WTC11 (cell line): ENCODE measurements at places on chromosomes 7 and 10.
A peak's percentile ranks its signal among the peaks of the same experiment; 100 is the strongest.

DNA sequence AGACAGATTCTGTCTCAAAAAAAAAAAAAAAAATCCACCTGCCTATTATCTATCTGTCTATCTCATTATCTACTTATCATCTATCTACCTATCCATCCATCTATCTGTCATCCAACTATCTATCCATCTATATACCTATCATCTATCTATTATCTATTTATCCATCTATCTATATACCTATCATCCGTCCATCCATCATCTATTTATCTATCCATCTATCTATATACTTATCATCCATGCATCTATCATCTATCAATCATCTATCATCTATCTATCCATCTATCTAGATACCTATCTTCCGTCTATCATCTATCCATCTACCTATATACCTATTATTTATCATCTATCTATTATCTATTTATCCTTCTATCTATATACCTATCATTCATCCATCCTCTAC, 16.5 kb upstream of the TPST1 start:
- DNase-seq, result no peak
- H3K4me1 ChIP-seq, result no peaks in the 10 kb centered on the region
- H3K4me3 ChIP-seq, result no peak overlapping the region
- peaks cover 2% of the 10 kb centered on the region; the same call in 1 of the 2 replicates for H3K27me3 ChIP-seq
- peaks cover 3% of the 10 kb centered on the region; the same call in 1 of the 2 replicates for H3K36me3 ChIP-seq

DNA sequence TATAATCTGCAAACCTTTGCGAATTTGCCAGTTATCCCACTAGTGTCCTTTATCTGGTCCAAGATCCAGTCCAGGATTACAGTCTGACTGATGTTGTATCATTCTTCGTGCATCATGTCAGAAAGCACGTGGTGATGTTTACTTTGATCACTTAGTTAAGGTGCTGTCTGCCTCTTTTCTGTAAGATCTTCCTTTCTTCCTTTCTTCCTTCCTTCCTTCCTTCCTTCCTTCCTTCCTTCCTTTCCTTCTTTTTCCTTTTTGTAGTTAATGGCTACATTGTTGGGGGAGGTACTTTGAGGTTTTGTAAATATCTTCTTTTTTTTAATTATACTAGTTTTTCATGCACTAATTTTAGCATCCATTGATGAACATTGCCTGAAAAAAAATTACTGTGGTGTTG, 80.3 kb downstream of the LCOR start:
- H3K36me3 ChIP-seq, result peaks cover 13% of the 10 kb centered on the region
- peaks cover 9% of the 10 kb centered on the region for H3K4me1 ChIP-seq
- no peak for DNase-seq
- no peak overlapping the region for H3K4me3 ChIP-seq

- H3K4me3 ChIP-seq, result no peak overlapping the region
- no peak for DNase-seq
- no peaks in the 10 kb centered on the region for H3K27me3 ChIP-seq
Observed at GRCh38 chr7:73999664-74000435, 28.1 kb upstream of the ELN start.

DNA sequence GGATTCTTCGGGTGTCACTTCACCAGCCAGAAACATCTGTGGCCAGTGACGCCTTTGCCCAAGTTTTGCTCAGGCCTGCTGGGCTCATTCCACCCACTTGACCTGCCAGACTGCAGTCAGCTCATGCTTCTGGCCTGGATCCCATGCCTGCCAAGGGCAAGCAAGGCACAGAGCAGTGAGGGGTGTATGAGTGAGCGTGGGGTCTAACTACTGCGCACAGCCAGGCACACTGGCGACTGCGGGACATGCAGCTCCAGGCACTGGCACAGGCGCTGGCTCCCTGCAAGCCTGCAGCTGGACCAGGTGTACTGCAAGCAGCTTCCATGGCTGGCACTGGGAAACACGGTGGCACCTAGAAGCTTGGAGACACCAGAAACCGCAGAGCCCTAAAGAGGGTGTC, 80.1 kb downstream of the MTERF1 start:
- H3K36me3 ChIP-seq, result no peaks in the 10 kb centered on the region
- H3K27ac ChIP-seq, result no peak overlapping the region
- H3K4me3 ChIP-seq, result no peak overlapping the region
- H3K27me3 ChIP-seq, result no peaks in the 10 kb centered on the region
- DNase-seq, result peak; percentile 12

DNA sequence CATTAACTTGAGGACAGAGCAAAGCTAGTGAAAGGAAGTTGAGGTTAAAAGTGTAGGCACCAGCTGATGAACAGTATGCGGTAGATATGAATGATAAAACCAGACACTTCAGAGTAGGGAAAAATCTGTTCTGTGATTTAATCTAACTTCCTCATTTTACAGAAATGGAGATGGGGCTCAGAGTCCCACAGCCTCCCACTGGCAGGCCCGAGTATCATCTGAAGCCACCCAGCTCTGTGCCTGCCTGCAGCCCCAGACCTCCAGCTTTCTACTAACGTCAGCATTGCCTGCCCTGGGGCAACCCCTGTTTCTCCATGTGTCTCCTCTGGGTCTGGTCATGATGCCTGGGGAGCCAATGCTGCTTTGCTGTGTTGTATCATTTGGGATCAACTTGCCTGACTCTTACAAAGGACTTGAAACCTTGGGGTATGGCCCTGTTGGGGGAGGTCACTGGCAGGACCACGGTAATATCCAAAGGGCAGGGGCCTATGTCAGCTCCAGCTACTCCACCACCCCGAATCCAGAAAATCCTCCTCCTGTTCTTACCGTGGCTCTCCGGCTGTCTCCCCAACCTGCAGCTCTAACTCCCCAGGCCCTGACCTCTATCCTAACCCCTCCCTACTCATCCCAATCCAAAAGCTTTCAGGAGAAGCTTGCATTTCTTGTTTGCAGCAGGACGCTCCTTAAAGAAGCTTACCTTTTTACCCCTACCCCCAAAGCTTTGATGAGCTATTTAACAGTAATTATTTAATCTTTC, 56.2 kb upstream of the NPY start:
- no peak overlapping the region for H3K27ac ChIP-seq
- peaks cover 7% of the 10 kb centered on the region; the same call in 1 of the 2 replicates for H3K27me3 ChIP-seq
- peaks cover 20% of the 10 kb centered on the region for H3K4me1 ChIP-seq
- no peak for DNase-seq
- no peak overlapping the region for H3K4me3 ChIP-seq

GRCh38 chr10:4720463-4720862, 105.5 kb upstream of the AKR1E2 start:
- no peaks in the 10 kb centered on the region for H3K36me3 ChIP-seq
- peaks cover 7% of the 10 kb centered on the region; the same call in 1 of the 2 replicates for H3K4me1 ChIP-seq
- DNase-seq, result no peak
- no peaks in the 10 kb centered on the region for H3K27me3 ChIP-seq

DNA sequence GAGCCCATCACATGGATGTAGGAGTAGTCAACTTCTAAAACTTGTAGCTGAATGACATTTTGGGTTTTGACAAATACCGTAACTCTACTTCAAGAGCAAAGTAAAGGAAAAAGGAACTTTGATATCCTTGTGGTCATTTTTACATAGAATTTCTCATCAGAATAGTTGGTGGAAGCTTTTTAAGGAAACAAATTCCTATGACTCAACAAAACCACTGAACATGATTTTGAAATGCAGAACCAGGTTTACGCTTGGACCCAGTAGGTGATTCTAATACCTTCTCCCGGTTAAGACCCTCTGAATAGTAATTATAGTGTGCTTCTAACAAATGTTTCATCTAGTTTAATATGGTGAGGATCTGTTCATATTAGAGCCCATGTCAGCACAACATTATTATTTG, 307.8 kb downstream of the GPR37 start:
- no peaks in the 10 kb centered on the region for H3K27me3 ChIP-seq
- H3K36me3 ChIP-seq, result no peaks in the 10 kb centered on the region
- no peaks in the 10 kb centered on the region for H3K4me1 ChIP-seq
- no peak overlapping the region for H3K4me3 ChIP-seq
- no peak for DNase-seq

GRCh38 chr7:45985902-45986301, 64.8 kb upstream of the IGFBP3 start:
- H3K4me1 ChIP-seq, result peaks cover 2% of the 10 kb centered on the region; the same call in 1 of the 2 replicates
- no peak overlapping the region for H3K27ac ChIP-seq
- H3K36me3 ChIP-seq, result peaks cover 9% of the 10 kb centered on the region
- no peaks in the 10 kb centered on the region; the same call in 1 of the 2 replicates for H3K27me3 ChIP-seq
- no peak for DNase-seq
- no peak overlapping the region for H3K4me3 ChIP-seq

DNA sequence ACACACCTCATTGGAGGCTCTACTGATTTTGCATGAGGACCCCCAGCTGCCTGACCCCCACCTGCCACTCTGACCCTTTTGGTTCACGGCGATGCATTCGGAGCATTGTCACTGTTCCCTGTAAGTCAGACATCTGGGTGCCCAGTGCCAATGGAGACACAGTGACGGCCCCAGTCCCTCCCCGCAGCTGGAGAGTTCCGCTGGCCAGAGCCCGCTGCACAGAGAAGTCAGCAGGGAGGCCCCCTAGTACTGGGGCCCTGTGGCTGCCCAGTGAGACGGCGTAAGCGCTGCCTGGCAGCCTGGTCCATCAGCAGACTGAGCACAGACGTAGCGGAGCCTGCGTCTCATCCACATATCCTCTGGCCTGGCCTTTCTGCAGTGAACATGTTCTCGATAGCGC, 77.5 kb downstream of the NKX6-2 start:
- H3K4me1 ChIP-seq, result peaks cover 3% of the 10 kb centered on the region; the same call in 1 of the 2 replicates
- H3K36me3 ChIP-seq, result peaks cover 13% of the 10 kb centered on the region
- DNase-seq, result no peak
- H3K27ac ChIP-seq, result no peak overlapping the region
- no peak overlapping the region for H3K4me3 ChIP-seq
